ENCODE measurements at places on chromosomes 12 and 14. TPM values are rescaled to one million over a fixed set of nuclear protein-coding genes. Genes with fewer than 3 reads are reported as not detected.
A peak's percentile ranks its signal among the peaks of the same experiment; 100 is the strongest.

- no peak overlapping the region for H3K27ac ChIP-seq
- H3K27me3 ChIP-seq, result no peaks in the 10 kb centered on the region
- H3K4me1 ChIP-seq, result no peaks in the 10 kb centered on the region
- H3K4me3 ChIP-seq, result no peak overlapping the region
- H3K36me3 ChIP-seq, result no peaks in the 10 kb centered on the region
- DNase-seq, result no peak
Observed at GRCh38 chr14:98168211-98168985, 1103.6 kb downstream of the BCL11B start.

The PTPRR gene
- 0.34 TPM for total RNA-seq

- H3K4me3 ChIP-seq, result no peak overlapping the region
- H3K27me3 ChIP-seq, result peaks cover 3% of the 10 kb centered on the region
- no peak overlapping the region for H3K27ac ChIP-seq
- no peaks in the 10 kb centered on the region for H3K36me3 ChIP-seq
Observed at GRCh38 chr12:70849265-70849960, 71.1 kb downstream of the PTPRR start.

DNA sequence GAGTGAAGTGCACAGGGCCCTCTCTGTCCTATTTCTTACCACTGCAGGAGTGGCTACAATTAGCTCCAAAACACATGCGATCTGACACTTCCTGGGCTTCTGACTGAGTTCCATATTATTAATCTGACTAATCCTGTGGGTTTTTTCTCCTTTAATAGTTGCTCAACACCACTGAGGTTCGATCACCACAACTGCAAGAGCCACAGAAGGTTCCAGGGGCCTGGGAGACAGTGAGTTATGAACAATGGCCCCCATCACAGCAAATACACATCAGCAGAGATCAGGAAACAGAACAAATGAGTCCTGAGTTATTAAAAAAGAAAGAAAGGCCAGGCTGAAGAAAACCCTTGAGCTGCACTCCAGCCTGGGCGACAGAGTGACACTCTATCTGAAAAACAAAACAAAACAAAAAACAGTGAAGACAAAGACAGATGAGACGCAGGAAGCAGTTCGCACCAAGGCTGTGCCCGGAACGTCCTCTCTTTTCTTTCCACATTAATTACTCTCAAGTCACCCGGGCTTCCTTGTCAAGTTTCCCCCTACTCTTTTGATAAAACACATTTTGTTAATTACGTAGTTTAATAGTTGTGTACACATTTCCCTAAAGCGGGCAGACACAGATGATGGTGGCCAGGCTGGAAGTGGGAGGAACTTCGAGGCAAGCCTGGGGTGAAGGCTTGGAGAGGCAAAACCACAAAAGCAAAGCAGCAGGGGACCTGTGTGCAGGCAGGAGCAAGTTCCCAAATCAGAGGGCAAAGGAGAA lies 42.7 kb downstream of the CDC42BPB start:
- H3K4me1 ChIP-seq, result peaks cover 8% of the 10 kb centered on the region
- H3K4me3 ChIP-seq, result no peak overlapping the region
- H3K27me3 ChIP-seq, result no peaks in the 10 kb centered on the region
- peak overlapping the region; percentile 40 for H3K27ac ChIP-seq
- H3K36me3 ChIP-seq, result peaks cover 2% of the 10 kb centered on the region

The BHLHE41 gene
- total RNA-seq, result 3.6 TPM

- no peaks in the 10 kb centered on the region for H3K36me3 ChIP-seq
- H3K27me3 ChIP-seq, result peaks cover 2% of the 10 kb centered on the region
- H3K27ac ChIP-seq, result no peak overlapping the region
- H3K4me3 ChIP-seq, result no peak overlapping the region
Observed at GRCh38 chr14:22131749-22132476, 457.1 kb downstream of the DAD1 start.

GRCh38 chr12:62466018-62466593 lies 520 bp upstream of the MON2 start:
- H3K27me3 ChIP-seq, result no peaks in the 10 kb centered on the region
- DNase-seq, result no peak
- H3K36me3 ChIP-seq, result peaks cover 4% of the 10 kb centered on the region

The CLEC12A gene
- not detected for total RNA-seq

- peaks cover 2% of the 10 kb centered on the region for H3K4me1 ChIP-seq
- H3K27ac ChIP-seq, result no peak overlapping the region
- H3K27me3 ChIP-seq, result peaks cover 7% of the 10 kb centered on the region
Observed at GRCh38 chr12:53190108-53190729, 9.5 kb upstream of the CSAD start.

DNA sequence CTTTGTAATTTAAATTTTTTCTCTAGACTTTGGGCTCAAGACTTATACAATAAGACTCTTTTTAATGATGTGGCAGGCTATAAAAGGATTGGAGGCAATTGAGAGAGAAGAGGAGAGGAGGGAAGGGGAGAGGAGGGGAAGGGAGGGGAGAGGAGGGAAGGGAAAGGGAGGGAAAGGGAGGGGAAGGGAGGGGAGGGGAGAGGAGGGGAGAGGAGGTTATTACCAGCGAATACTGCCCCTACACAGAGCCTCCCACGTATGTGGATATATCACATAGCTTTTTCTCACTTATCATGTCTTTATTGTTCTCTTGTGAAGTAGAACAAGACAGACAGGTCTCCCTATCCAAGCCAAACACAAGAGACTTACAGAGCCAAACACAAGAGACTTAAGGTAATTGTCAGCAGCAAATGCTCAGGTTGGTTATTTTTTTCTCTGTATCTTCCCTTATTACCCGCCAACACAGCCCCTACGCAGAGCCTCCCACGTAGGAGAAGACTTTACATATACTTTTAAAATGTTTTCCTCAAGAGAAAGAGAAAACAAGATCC lies 63.1 kb downstream of the DRAM1 start:
- no peaks in the 10 kb centered on the region for H3K4me1 ChIP-seq
- no peaks in the 10 kb centered on the region for H3K27me3 ChIP-seq
- no peak overlapping the region for H3K27ac ChIP-seq

DNA sequence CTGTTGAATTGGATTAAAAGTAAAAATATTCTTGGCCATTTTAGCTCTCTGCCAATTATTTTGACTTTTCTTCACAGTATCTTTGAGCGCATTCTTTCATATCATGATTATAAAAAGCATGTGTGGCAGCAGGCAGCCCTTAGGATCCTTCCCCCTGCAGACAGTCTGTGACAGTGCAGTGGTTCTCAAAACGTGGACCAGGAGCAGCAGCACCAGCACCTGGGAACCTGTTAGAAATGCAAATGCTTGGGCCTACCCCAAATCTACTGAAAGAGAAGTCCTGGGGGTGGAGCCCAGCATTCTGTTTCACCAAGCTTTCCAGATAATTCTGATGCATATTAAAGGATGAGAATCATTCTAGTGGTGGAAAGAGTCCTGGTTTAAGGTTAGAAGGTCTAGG lies 155.6 kb downstream of the MON2 start:
- no peaks in the 10 kb centered on the region for H3K27me3 ChIP-seq
- H3K27ac ChIP-seq, result no peak overlapping the region
- no peak for DNase-seq
- no peaks in the 10 kb centered on the region for H3K36me3 ChIP-seq
- H3K4me3 ChIP-seq, result no peak overlapping the region

DNA sequence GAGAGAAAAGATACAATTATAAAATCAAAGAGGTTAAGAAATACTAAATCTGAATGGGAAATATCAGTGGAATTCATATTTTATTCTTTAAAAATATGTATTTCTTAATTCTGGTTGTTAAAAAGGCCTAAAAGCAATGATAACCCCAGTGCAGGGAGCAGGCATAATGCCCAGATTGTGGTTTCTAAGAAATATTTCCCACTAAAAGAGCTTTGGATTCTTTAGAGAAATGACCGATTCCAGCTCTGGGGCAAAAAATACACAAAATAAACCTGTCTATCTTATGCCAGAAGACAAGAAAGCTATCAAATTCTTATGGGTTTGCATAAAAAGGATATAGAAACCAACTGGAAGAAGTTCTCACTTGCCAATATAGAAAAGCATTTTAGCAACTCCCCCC lies 71.6 kb downstream of the PDE6H start:
- peaks cover 19% of the 10 kb centered on the region for H3K4me1 ChIP-seq
- no peaks in the 10 kb centered on the region for H3K36me3 ChIP-seq
- no peak for DNase-seq
- peaks cover 2% of the 10 kb centered on the region for H3K27me3 ChIP-seq
- H3K27ac ChIP-seq, result no peak overlapping the region

The PMEL gene
- total RNA-seq, result 851 TPM

Data from glutamatergic neuron (in vitro differentiated cells).